Sciatic nerve (tissue), 2 donors: ENCODE measurements at places on chromosomes 2 and 18. TPM values are rescaled to one million over a fixed set of nuclear protein-coding genes. Genes with fewer than 3 reads are reported as not detected.

Gene ANKRD44
- total RNA-seq = 77.8 TPM

Gene C2orf78
- total RNA-seq = not detected

Gene CYS1
- total RNA-seq = 9.3 TPM

Gene GKN2
- not detected for total RNA-seq

Gene IL36G
- total RNA-seq = not detected

Gene RFX8
- total RNA-seq = 6.5 TPM

Gene RESP18
- total RNA-seq = not detected

Gene CERKL
- total RNA-seq = not detected

Gene DCC
- total RNA-seq = not detected

Gene FAM228A
- 3.9 TPM for total RNA-seq

Gene SERPINB3
- not detected for total RNA-seq

Gene CYP27C1
- 0.31 TPM for total RNA-seq

Gene UGT1A8
- total RNA-seq = not detected

Gene TP53I3
- 25.3 TPM for total RNA-seq

Gene DCDC2C
- total RNA-seq = 4.6 TPM

Gene CCNYL1
- total RNA-seq = 19.3 TPM

Gene KYNU
- total RNA-seq = 6.0 TPM

Gene AP1S3
- 5.8 TPM for total RNA-seq

Gene REEP1
- 0.98 TPM for total RNA-seq

Gene STK17B
- total RNA-seq = 32.6 TPM

Gene FOXI3
- total RNA-seq = not detected

Gene PLCL1
- 6.7 TPM for total RNA-seq

Gene RAD51AP2
- total RNA-seq = not detected

Gene ICOS
- total RNA-seq = not detected

Gene MOGAT1
- total RNA-seq = 0.45 TPM

Gene MLPH
- total RNA-seq = 25.5 TPM

Gene ALKAL2
- total RNA-seq = 3.0 TPM

Gene PMAIP1
- total RNA-seq = 1.2 TPM

Gene MYO7B
- 0.62 TPM for total RNA-seq

Gene NFATC1
- total RNA-seq = 80.3 TPM

Gene FRZB
- 17.1 TPM for total RNA-seq

Gene CCDC148
- total RNA-seq = 2.9 TPM

Gene TRAPPC8
- 53.2 TPM for total RNA-seq

Gene MAP2
- total RNA-seq = 41.9 TPM

Gene GALNT14
- total RNA-seq = 1.2 TPM

Gene RPE
- 50.3 TPM for total RNA-seq

Gene HOXD10
- 1.9 TPM for total RNA-seq

Gene C2orf66
- total RNA-seq = 0.36 TPM

Gene HAAO
- 14.3 TPM for total RNA-seq
